ENCODE measurements at places on chromosomes 7 and 10. TPM values are rescaled to one million over a fixed set of nuclear protein-coding genes. Genes with fewer than 3 reads are reported as not detected.

Gene AGR3
- not detected for polyA plus RNA-seq

Gene HYAL4
- polyA plus RNA-seq, result not detected

Gene LEP
- not detected for polyA plus RNA-seq

Gene FEZF1
- not detected for polyA plus RNA-seq

Gene MCMBP
- polyA plus RNA-seq, result 37.5 TPM

Gene RBP4
- polyA plus RNA-seq, result not detected

Gene HTRA1
- polyA plus RNA-seq, result 291 TPM

Gene DPYSL4
- 21.8 TPM for polyA plus RNA-seq

Gene FOXP2
- not detected for polyA plus RNA-seq

Gene NPY4R2
- not detected for polyA plus RNA-seq
